ENCODE measurements at places on chromosomes 2 and 18.

- DNase-seq = peak; percentile 40
These were observed 245.7 kb upstream of the REG3G start for GRCh38 chr2:78779761-78780160.

DNA sequence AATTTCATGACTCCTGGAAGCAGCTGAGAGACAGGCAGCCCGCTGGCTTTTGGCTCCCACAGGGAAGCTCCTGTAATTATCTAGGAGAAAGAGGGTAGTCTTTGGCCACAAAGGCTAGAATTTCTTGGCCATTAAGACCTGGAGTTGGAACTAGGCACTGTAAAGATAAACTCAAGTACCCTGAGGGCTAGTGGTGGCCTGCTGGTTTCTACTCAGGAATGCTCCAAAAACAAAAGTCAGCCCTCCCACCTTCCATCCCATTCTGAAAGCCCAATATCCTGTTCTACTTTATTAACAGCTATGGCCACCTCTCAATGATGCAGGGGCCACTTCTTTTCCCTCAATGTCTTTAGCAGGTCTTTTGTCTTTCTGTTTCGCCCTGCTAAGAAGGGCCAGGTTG is 34.0 kb upstream of the CYP26B1 start:
- DNase-seq = no peak

- DNase-seq = no peak
These were observed 6.5 kb downstream of the TEX261 start for GRCh38 chr2:70988151-70988550.

DNA sequence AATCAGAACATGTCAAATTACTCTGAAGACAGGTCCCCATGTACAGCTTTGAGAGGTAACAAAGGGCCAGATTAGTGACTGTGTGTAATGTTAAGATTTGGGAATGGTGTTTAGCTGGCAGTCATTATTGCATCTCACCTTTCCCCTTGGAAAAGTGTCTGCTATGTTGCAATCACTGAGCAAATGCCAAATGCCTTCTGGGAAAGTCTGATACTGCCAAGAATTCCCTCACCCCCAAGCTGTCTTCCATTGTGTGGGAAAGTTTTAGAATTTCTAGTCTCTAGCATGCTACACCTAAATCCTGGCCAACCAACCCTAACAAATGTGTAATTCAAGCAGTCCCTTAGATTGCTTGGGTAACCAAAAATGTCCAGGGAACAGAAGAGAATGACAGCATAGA is 13.6 kb upstream of the PELI1 start:
- DNase-seq = no peak

DNA sequence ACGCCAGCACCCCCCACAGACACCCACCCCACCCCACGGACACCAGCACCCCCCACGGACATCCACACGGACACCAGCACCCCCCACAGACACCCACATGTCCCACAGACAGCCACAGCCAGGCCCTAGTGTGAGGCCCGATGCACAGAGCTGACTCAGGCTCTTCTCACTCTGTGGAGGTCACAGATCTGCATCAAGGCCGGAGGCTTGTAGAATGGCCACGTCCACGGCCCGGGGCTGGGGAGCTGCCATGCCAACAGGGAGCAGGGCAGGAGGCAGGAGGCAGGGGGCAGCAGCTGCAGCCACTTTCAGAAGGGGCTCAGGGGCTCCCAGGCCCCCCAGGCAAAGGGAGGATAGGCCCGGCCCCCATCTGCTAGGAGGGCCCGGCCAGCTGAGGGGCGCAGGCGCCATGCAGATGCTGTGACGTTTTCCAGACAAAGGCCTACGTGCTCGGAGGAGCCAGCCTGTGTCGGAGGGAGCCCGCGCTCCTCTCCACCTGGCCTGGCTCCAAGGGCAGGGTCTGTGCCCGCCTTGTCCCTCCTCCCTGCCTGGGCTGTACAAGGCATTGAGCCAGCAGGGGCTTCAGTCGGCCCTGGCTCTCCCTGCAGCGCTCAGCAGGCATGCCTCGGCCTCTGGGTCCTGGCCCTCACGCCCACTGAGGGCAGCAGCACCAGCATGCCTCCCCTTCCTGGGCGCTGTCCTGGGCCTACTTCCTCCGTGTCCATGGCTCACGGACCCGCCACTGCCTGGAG is 249.0 kb downstream of the TWIST2 start:
- no peak for DNase-seq

- no peak for DNase-seq
These were observed 152.0 kb downstream of the GREB1L start for GRCh38 chr18:21393986-21394385.

DNA sequence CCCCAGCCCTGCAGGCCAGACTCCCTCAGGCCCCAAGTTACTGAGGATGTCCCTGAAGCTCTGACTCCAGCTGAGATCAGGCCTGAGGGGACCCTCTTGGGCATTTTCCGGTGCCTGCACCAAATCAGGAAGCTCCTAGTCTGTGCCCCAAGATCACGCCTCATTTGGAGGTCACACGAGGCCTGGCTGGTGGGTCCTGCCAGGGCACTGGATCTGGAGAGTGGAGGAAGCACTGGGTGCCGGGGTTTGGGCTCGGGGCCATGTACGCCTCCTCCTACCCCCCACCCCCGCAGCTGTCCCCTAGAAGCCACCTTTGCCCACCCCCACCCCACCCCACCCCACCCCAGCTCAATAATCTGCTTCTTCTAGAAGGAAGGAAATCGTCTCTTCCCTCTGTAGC is 16.2 kb downstream of the SH2D6 start:
- no peak for DNase-seq

- DNase-seq = peak; percentile 19
These were observed 154.1 kb upstream of the SH3BP4 start for GRCh38 chr2:234797566-234798250.

GRCh38 chr2:102082571-102083392 is 59.8 kb upstream of the IL1R1 start:
- no peak for DNase-seq

- DNase-seq = no peak
These were observed 171.3 kb downstream of the CDH7 start for GRCh38 chr18:65922103-65922502.

- no peak for DNase-seq
These were observed 178.9 kb downstream of the TMEM182 start for GRCh38 chr2:102940684-102941083.

DNA sequence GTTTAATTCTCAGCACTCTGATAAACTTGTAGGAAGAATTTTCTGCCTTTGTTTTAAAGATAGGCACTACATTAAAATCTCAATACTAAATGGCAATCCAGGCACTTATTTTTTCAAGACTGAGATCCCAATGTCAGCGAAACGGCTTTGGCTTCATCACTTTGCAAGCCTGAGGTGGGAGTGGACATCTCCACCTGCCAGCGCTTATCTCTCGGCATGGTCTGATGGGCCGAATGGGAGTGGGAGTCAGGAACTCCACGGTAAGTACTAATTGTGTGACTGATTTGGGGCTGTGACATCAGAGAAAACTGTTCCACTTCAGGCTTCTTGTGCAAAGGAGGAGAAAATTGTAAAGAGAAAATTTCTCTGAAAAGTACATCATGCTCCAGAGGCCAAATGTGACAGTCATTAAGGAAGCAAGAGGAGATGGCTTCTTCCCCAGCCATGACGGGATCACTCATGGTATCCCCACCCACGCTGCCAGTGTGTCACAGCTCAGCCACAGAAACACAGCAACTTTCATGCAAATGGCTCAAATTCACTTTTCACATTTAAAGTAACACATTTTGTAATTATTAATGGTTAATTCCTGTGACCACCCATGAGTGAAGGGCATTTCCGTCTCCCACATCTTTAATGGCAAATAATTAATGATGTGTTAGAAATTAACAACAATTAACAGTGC is 385.5 kb upstream of the HNRNPA3 start:
- DNase-seq = no peak

- DNase-seq = no peak
These were observed 160.6 kb upstream of the DOK6 start for GRCh38 chr18:69239849-69240674.

DNA sequence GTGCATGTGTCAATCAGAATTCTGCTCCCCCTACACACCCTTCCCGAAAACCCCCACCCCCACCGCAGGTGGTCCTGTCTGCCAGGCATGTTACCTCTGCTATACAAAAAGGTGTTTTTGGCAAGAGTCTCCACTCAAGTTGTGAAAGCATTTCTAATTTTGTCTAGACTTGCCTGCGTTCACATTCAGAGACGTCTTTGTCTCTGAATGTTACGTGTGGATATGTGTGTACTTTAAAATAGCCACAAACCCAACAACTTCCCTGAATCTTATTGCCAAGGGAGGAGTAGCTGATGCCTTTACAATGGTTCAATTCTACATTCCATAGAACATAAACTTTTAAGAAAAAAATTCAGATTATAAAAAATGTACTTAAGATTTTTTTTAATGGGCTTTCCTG is 66.6 kb downstream of the ITGA4 start:
- no peak for DNase-seq

DNA sequence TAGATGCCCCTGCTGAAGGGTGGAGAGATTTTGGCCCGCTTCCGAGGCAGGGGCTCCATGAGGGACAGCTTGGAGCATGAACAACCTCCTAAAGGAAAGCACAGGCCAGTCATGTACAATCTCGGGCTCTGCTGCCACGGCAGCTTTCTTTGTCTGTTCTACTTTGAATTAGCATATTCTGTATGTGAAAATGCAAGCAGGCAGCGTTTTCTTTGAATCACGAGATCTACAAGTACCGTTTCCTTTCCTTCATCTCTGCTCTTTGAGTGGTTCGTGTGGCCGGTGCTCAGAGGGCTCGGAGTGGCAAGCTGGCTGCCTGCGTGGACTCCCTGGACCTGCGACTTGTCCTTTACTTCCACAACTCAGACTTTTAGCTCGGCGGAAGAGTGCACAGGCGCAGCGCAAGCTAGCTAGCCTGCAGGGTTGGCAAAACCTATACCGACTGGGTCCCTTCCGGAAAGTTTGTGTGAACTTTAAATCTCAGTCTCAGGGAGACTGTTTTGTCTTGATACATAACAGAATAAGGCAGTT is 6.9 kb downstream of the TWIST2 start:
- DNase-seq = no peak

- no peak for DNase-seq
These were observed 231.2 kb downstream of the TCF4 start for GRCh38 chr18:55356815-55357214.

- DNase-seq = no peak
These were observed 139.4 kb downstream of the NBAS start for GRCh38 chr2:15421753-15422152.

DNA sequence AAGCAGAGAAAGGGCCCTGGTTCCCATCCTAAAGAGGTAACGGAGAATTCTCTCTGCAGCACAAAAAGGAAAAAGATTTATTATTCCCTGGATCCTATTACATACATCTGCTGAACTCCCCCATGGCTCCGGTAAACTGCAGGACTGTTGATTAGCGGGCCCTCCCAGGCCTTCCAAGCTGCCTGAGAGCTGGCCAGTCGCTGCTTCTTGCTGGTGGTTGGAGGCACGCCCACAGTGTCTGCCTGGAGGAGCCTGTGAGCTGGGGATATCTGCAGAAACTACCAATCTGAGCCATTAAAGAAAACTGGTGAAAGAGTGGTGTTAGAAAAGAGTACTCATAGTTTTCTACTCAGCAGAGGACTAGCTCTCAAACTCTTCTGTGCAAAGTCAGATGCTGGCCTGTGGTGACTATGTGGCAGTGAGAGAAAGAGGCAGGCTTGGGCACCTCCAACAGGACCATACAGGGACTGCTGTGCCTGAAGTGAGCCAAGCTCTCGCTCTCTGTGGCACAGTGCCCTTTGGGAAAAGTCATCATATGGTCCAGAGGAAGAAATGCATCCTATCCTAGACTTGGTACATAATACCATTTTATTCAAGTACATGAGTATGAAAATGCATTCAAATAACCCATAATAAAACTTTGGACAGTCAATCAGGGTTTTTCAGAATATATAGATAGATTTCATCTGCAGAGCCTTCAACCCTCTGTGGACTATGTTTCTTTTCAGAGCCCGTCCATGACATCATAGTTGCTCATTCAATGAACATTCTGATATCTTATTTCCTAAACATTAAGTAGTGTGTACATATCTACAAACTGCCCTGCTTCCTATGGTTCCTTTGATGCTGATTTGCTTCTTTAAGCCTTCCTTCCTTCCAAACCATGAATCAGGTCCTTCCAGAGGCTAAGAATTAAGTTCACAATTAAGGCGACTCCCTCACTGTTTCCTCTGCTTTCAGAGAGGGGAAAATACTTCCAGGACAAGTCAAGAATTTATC is 242.0 kb upstream of the LYPD1 start:
- no peak for DNase-seq

DNA sequence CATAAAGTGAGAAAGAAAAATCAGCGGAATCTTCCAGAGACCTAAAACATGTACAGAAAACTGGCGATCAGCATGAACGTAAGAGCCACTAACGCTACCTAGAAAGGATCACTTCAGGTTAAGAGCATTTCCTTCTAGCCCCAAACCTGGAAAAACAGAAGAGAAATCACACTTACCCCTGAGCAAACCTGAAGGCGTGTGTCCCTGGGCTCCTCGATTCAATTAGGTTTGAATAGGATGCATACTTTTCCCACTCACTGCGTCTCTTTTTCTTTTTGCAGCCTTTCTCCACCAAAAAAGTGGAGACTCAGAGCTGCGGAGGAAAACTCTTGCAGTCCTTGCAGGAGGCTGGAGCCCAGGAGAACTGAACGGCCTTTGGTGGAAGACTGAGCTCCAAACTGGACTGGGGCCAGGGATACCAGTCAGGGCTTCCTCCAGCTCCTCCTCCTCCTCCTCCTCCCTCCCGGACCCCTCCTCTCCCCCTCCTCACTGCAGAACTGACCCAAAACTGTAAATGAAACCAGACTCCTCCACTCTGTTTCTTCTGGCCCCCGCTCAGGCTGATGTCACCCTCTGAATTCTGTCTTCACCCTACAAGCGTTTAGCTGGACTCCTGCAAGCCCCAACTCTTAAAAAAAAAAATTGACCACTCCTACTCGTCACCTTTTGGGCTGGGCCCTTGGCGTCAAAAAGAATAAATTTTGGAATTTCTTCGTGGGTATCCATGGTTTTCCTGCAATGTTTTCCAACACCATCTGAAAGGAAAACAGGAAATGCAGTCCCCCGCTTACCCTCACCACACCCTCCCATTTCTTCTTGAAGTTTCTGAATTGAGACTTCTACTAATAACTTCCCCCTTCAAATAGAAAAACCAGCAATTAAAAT is at the start of gene COL6A3:
Gene COL6A3 (minus strand): TSS at position 388 of the 885 bp plus-strand sequence. CDS start 17,347 bp downstream, outside the sequence.
- no peak for DNase-seq

GRCh38 chr2:155442088-155442487 is 743.6 kb downstream of the KCNJ3 start:
- DNase-seq = no peak

DNA sequence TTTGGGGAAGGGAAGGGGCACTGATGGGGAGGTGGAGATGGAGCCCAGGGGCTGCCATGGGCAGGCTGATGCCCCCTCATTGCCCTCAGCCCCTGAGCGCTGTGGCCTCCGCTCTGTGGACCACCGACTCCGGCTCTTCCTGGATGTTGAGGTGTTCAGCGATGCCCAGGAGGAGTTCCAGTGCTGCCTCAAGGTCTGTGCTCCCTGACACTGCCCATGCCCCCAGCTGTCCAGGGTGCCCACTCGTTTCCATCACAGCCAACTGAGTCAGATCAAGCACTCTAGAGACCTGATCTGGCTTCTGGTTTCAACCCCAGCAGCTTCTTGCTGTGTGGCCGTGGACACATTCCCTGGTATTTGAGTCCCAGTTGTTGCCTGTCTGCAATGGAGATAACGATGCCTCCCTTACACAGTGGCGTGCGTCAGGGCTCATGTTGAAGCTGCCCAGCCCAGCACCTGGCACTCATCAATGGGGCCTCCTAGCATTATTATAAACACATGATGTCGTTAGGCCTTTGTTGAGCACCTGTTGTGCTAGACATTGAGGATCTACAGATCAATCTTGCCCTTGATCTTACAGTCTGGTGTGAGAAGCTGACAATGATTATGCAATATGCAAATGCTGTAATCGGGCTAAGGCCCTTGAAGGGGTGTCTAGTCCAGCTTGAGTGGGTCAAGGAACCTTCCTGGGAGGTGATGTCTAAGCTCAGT is 14.4 kb downstream of the STK11IP start:
- no peak for DNase-seq

Measured in NCI-H146 (cell line).